Foreskin keratinocyte (primary cell): ENCODE measurements at places on chromosomes 1 and 21.
A peak's percentile ranks its signal among the peaks of the same experiment; 100 is the strongest.

DNA sequence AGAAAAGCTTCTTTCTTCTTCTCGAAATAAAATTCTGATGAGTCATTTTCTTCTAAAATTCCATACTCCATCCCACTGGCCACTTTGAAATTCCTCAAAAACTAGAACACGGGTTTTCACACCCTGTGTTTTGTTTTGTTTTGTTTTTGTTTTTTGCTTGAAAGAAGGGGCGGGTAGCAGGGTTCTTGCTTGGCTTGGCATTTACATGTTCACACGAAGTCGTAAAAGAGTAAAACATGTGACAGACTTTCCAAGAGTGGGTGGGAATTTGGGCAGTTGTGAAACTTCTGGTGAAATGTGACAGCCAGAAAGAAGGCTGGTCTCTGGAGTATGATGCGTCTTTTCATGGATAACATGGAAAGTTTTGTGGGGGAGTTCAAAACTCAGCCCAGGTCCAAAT lies 47.1 kb upstream of the FMN2 start:
- DNase-seq: no peak

- no peak for DNase-seq
Observed at GRCh38 chr1:228270032-228270431, 62.2 kb downstream of the OBSCN start.

- DNase-seq: no peak
Observed at GRCh38 chr1:20361401-20361800, 70.7 kb downstream of the VWA5B1 start.

- no peak for DNase-seq
Observed at GRCh38 chr1:29322861-29323585, 86.7 kb downstream of the PTPRU start.

DNA sequence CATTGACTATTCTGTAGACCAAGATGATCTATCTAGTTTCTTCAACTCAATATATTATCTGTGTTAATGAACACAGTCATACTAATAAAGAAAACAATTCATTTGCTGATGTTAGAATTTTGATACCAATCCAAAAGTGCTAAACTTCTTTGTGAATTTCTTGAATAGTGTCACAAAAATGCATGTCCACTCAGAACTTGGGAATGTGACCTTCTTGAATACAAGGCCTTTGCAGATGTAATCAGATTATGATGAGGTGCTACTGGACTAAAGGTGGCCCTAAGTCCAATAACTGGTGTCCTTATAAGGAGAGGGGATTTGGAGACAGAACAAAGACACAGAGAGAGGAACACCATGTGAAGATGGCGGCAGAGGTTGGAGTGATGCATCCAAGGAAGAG lies 305.8 kb upstream of the ZP4 start:
- DNase-seq: no peak

- no peak for DNase-seq
Observed at GRCh38 chr21:35540950-35541638, 492.0 kb upstream of the RUNX1 start.

GRCh38 chr21:18369115-18369514 lies 34.5 kb downstream of the TMPRSS15 start:
- DNase-seq: peak; percentile 34

DNA sequence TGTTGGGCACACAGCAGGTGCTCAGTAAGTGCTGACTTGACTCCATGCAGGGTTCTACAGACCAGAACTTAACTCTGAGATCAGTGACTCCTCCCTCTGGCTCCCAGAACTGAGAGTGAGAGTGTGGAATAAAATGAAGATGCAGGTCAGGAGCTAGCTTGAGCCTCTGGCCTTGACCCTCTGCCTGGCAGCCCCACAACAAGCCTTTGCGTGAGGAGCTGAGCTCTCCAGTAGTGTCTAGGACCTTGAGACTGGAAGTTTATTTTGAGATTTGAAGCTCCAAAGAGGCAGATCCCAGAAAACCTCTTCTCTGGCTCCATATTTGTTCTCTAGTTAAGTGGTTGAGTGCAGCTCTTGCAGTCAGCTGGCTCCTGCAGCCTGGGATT lies 3.4 kb upstream of the WNT2B start:
- no peak for DNase-seq
